Aorta (tissue), 5 donors: ENCODE measurements at places on chromosomes 5 and 9.

- H3K27me3 ChIP-seq, result no peaks in the 10 kb centered on the region
- no peaks in the 10 kb centered on the region for H3K36me3 ChIP-seq
- H3K27ac ChIP-seq, result no peak overlapping the region
- no peaks in the 10 kb centered on the region for H3K4me1 ChIP-seq
- H3K4me3 ChIP-seq, result no peak overlapping the region
- no peak for DNase-seq
Measured at GRCh38 chr5:18023275-18023674, 389.0 kb downstream of the TAF11L14 start.

- no peaks in the 10 kb centered on the region for H3K27me3 ChIP-seq
- no peaks in the 10 kb centered on the region for H3K36me3 ChIP-seq
- H3K4me1 ChIP-seq, result no peaks in the 10 kb centered on the region
- no peak overlapping the region for H3K4me3 ChIP-seq
Measured at GRCh38 chr5:132055808-132056609, 4.4 kb upstream of the IL3 start.

GRCh38 chr5:149645236-149645635, 63.9 kb downstream of the ARHGEF37 start:
- H3K4me1 ChIP-seq, result no peaks in the 10 kb centered on the region
- no peak overlapping the region for H3K4me3 ChIP-seq
- no peak overlapping the region for H3K27ac ChIP-seq
- no peak for DNase-seq

DNA sequence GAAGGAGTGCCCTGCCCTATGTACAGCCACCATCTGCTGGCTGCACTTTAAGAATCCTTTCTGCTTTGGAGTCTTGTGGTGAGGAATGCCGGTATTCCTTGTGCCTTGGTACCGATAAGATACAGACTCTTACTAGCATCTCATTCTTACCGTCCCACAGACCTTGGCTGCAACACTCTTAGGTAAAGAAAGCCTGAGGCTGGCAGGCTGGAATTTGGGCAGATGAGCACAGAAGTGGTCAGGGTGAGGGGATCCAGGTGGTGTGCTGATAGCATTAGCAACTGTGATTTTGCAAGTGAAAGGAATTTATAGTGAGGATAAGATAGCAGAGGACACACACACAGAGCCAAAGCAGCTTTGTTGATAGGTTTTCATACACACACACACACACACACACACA, 198.1 kb downstream of the ENC1 start:
- no peak overlapping the region for H3K27ac ChIP-seq
- no peaks in the 10 kb centered on the region for H3K27me3 ChIP-seq
- no peak overlapping the region for H3K4me3 ChIP-seq
- no peak for DNase-seq

DNA sequence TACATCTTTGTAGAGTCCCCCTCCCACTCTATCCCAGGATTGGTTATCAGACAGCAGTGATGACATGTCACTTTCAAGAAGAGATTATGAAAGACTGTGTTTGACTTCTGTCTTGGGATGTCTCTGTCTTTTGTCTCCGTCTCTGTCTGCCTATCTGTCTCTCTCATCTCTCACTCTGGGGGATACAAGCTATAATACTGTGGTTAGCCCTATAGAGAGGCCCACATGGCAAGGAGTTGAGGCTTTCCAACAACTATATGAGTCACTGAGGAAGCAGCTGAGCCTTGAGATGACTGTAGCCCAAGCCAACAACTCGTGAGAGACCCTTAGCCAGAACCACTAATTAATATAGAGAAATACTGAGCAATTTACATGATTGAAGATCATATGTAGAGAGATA, 284.8 kb downstream of the PDE4D start:
- H3K36me3 ChIP-seq, result no peaks in the 10 kb centered on the region
- H3K4me1 ChIP-seq, result peaks cover 6% of the 10 kb centered on the region
- H3K27ac ChIP-seq, result no peak overlapping the region
